Body of pancreas (tissue), 4 donors: ENCODE measurements at places on chromosomes 4 and X. TPM values are rescaled to one million over a fixed set of nuclear protein-coding genes. Genes with fewer than 3 reads are reported as not detected.

COX7B2 gene
- not detected for total RNA-seq

TCEAL5 gene
- not detected for total RNA-seq

ATXN3L gene
- total RNA-seq, result not detected

GSX2 gene
- not detected for total RNA-seq

VCX3A gene
- not detected for total RNA-seq

ABLIM2 gene
- total RNA-seq, result 20.8 TPM

IL15 gene
- total RNA-seq, result 0.66 TPM

TMSB15B gene
- 3.6 TPM for total RNA-seq

IQSEC2 gene
- total RNA-seq, result 12.7 TPM

CACNA1F gene
- 0.26 TPM for total RNA-seq

GRCh38 chrX:6129195-6129594 is 99.5 kb downstream of the NLGN4X start:
- no peaks in the 10 kb centered on the region for H3K36me3 ChIP-seq
- no peaks in the 10 kb centered on the region for H3K27me3 ChIP-seq
- H3K4me1 ChIP-seq, result no peaks in the 10 kb centered on the region
- DNase-seq, result no peak
- no peak overlapping the region for H3K4me3 ChIP-seq

- H3K4me3 ChIP-seq, result no peak overlapping the region
- no peaks in the 10 kb centered on the region for H3K27me3 ChIP-seq
Observed at GRCh38 chr4:181018472-181018871, 1224.7 kb upstream of the TENM3 start.

- H3K4me3 ChIP-seq, result no peak overlapping the region
- DNase-seq, result no peak
- H3K36me3 ChIP-seq, result no peaks in the 10 kb centered on the region
Observed at GRCh38 chr4:151905197-151905596, 144.4 kb upstream of the GATB start.

DNA sequence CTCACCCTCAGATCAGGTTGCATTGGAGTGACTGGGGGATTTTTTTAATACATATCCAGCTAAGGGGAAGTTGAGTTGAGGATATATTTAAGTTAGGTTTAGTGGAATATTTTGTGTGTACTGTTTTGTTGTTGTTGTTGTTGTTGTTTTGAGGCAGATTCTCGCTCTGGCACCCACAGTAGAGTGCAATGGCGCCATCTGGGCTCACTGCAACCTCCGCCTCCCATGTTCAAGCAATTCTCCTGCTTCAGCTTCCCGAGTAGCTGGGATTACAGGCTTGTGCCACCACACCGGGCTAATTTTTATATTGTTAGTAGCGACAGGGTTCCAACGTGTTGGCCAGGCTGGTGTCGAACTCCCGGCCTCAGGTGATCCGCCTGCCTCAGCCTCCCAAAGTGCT is 38.6 kb upstream of the ATP6AP2 start:
- no peak for DNase-seq
- no peaks in the 10 kb centered on the region for H3K36me3 ChIP-seq
- H3K27ac ChIP-seq, result no peak overlapping the region
- H3K4me1 ChIP-seq, result peaks cover 5% of the 10 kb centered on the region
- H3K27me3 ChIP-seq, result no peaks in the 10 kb centered on the region

DNA sequence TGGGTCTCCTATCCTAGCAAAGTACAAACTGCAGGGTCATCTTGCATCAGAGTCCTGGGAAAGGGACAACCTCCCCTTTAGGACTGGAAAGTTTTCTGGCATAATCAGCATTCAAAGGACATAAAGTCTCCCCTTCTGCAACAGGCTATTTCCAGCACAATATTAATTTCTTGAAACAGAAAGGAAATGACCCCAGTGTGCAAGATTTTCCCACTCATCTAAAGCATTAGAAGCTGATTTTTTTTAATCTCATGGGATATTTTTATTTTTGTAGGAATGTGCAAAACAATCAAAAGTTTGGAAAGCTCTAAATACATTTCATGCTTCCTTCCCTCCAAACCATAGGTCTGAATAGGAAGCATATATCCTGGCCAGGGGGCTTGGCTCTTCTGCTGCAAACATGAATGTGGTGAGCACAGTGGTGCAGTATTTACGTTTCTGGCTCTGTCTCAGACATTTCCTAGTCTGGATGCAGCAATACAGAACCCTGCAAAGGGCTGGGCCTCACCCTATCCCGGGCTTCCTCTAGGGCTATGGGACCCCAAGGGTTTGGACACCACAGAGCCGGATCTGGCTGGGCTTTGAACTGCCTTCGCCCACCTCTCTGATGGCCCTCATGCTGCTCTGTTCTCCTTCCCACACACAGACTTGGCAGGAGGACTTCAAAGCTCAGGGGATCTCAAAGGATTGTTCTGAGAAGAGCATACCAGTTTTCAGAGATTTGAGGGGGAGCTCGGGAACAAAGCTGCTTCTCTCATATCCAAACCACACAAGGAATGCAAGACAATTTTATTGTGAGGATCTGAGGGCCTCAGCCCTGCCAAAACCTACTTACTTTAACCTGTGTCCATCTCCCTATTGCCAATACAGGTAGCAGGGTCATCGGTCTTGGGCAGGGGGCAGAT is 64.9 kb downstream of the POLR2B start:
- no peaks in the 10 kb centered on the region for H3K4me1 ChIP-seq
- peak overlapping the region; percentile 49 for H3K27ac ChIP-seq
- DNase-seq, result no peak
- no peaks in the 10 kb centered on the region for H3K36me3 ChIP-seq
- no peaks in the 10 kb centered on the region for H3K27me3 ChIP-seq

GRCh38 chrX:24167719-24168472 is 18.4 kb downstream of the ZFX start:
- no peak overlapping the region for H3K27ac ChIP-seq
- no peaks in the 10 kb centered on the region for H3K36me3 ChIP-seq
- no peaks in the 10 kb centered on the region for H3K27me3 ChIP-seq
- no peak overlapping the region for H3K4me3 ChIP-seq
- H3K4me1 ChIP-seq, result peaks cover 47% of the 10 kb centered on the region
- DNase-seq, result no peak

- no peaks in the 10 kb centered on the region for H3K27me3 ChIP-seq
- no peak overlapping the region for H3K4me3 ChIP-seq
- DNase-seq, result no peak
Observed at GRCh38 chr4:44147571-44148075, 301.0 kb downstream of the KCTD8 start.

DNA sequence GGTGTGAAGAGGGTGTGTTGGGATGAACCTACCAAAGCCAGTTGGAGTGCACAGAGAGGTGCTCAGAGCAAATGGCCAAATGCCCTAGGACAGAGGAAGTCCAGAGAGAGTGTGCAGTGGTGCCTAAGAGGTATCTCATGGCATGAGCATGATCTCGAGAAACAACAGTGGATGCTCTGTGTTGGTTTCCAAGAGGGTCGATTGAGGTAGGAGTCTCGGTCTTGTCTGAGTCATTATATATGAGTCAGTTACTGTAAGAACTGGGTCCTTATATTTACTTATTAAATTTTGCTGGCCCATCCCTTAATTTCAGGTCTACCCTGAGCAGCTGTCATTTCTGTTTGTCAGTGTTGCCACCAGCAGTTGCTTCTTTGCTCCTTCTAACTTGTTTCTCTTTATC is 86.6 kb upstream of the TMEM150C start:
- H3K4me3 ChIP-seq, result no peak overlapping the region
- peaks cover 6% of the 10 kb centered on the region for H3K4me1 ChIP-seq
- no peak overlapping the region for H3K27ac ChIP-seq
- no peaks in the 10 kb centered on the region for H3K27me3 ChIP-seq

DNA sequence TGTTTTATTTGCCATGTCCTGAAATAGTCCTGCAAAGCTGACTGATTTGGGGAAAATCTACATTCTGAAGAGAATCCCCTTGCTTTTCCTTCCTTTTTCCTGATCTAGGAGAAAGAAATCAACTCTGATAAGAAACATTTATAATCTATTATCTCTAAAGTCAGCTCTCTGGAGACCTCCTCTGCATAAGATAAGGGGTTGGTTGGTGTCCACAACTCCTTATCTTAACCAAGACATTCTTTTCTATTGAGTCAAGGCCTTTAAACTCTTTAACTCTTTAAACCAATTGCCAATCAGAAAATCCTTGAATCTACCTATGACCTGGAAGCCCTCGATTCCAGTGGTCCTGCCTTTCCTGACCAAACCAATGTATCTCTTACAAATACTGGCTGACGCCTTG is 373.6 kb upstream of the RASGEF1B start:
- no peak overlapping the region for H3K27ac ChIP-seq
- H3K27me3 ChIP-seq, result no peaks in the 10 kb centered on the region
- DNase-seq, result no peak

- no peak overlapping the region for H3K4me3 ChIP-seq
- no peak overlapping the region for H3K27ac ChIP-seq
- DNase-seq, result no peak
- no peaks in the 10 kb centered on the region for H3K4me1 ChIP-seq
Observed at GRCh38 chr4:123783151-123783790, 386.7 kb downstream of the SPRY1 start.

DNA sequence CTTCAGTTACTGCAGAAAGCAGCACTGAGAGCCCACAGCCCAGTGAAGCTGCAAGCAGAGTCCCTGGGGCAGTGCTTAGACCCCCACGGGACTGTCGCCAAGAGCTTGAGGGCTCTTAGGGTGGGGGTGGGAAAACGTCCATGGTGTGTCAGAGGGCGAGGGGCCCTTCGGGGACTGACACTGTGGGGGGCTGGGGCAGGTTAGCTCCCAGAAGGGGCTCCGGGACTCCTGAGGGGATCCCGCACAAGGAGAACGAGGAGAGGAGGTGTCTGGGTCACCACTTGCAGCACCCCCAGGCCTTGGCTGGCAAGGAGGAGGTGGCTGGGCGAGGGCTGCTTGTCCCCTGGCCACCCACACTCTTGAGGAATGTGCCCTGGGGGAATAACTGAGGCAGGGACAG is 20.8 kb downstream of the NAT8L start:
- no peak overlapping the region for H3K4me3 ChIP-seq
- no peaks in the 10 kb centered on the region for H3K4me1 ChIP-seq
- no peaks in the 10 kb centered on the region for H3K36me3 ChIP-seq
- H3K27me3 ChIP-seq, result no peaks in the 10 kb centered on the region
- no peak overlapping the region for H3K27ac ChIP-seq
- peak; percentile 1 for DNase-seq

DNA sequence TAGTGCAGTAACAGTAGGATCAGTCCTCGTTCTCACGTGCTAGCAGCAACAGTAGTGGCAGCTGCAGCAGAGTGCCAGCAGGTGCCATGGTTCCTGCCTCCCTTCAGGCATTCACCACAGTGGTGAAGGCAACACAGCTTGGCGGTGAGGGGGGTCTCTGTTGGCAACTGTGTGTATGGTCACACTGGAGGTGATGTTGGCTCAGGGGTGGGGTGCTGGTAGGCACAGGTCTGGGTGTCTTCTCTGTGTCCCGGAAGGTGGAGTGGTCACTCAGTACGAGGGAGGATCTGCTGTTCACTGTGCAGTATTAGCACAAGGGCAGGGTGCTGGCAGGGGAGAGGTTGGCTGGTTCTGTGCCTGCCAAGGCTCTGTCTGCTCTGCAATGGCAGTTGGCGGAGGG is 671.8 kb downstream of the CCSER1 start:
- no peaks in the 10 kb centered on the region for H3K27me3 ChIP-seq
- H3K27ac ChIP-seq, result no peak overlapping the region
- H3K4me1 ChIP-seq, result no peaks in the 10 kb centered on the region
- no peak for DNase-seq
- no peaks in the 10 kb centered on the region for H3K36me3 ChIP-seq
- H3K4me3 ChIP-seq, result no peak overlapping the region

DNA sequence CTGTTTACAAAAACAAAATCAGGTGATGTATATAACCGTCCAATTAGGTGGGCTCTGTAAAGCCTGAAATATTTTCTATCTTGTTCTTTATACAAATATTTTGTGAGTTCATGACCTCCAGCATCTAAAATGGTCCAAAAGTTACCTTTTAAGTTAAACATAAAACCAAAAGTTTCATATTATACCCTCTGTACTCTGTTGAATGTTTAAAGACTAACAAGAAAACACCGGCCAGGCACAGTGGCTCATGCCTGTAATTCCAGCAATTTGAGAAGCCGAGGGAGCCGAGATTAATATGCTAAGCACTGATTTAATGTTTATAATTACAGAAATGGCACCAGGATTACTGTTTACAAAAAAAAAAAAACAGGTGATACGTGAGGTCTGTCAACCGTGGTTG is 328.4 kb downstream of the DHRSX start:
- no peaks in the 10 kb centered on the region for H3K36me3 ChIP-seq
- no peaks in the 10 kb centered on the region for H3K27me3 ChIP-seq
- no peaks in the 10 kb centered on the region for H3K4me1 ChIP-seq
- DNase-seq, result no peak
- H3K27ac ChIP-seq, result no peak overlapping the region

DNA sequence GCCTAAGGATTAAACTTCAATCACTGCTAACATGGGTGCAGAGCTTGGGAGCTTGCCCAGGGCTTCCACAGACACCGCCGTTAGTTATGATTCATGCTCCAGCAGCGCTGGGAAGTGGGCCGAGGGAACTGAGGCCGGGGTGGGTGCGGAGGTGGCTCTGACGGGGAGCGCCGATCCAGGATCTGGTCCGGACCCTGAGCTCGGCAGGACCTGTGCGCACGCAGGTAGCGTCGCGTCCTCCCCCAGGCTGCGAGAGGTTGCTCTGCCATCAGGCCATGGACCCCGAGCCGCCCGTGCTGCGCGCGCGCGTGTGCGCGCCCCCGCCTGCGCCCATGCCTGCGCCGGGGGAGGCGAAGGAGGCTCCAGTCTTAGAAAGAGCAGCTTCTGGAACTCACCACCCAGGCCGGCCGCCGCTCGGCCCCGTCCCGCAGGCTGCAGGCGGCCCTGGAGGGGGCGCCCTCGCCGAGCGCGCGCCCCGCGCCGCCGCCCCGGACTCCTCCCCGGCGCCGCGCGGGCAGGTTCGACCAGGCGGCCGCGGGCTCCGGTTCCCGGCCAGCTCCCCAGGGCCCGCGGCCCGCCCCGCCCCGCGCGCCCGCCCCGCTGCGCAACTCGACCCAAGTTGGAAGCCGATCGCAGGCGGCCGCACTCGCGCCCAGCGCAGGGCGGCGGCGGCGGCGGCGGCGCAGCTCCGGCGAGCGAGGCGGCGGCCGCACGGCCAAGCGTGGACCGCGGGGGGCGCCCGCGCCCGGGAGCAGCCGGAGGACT is 732 bp upstream of the ADRA2C start:
- peak; percentile 54 for DNase-seq
- peaks cover 29% of the 10 kb centered on the region for H3K4me1 ChIP-seq
- H3K36me3 ChIP-seq, result no peaks in the 10 kb centered on the region
- no peak overlapping the region for H3K4me3 ChIP-seq
- H3K27me3 ChIP-seq, result no peaks in the 10 kb centered on the region
- H3K27ac ChIP-seq, result peak overlapping the region; percentile 62

GRCh38 chr4:153296040-153296823 is 48.3 kb upstream of the MND1 start:
- no peak for DNase-seq
- H3K27ac ChIP-seq, result no peak overlapping the region
- H3K4me3 ChIP-seq, result no peak overlapping the region
- no peaks in the 10 kb centered on the region for H3K27me3 ChIP-seq
- peaks cover 14% of the 10 kb centered on the region for H3K4me1 ChIP-seq

GRCh38 chrX:152177497-152178269 is 39.3 kb upstream of the MAGEA10 start:
- DNase-seq, result no peak
- no peak overlapping the region for H3K27ac ChIP-seq
- no peak overlapping the region for H3K4me3 ChIP-seq
- H3K36me3 ChIP-seq, result no peaks in the 10 kb centered on the region
- no peaks in the 10 kb centered on the region for H3K27me3 ChIP-seq
